ENCODE measurements at places on chromosomes 6 and 20.

DNA sequence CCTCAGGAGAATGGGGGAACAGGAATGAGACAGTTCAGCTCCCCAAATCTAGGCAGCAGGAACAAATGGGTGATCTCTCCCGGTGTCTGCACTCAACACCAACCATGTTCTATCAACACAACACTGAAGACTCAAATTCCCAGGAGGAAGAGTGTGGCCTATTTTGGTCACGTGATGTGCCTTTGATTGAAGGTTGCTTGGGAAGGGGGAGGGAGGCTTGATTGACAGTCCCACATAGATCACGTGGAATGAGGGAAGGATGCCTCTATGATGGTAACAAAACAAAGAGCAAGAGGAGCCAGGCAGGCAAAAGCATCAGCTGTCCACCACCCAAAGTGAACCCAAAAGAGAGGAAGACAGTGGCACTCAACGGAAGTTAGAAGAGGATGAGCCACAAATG lies 364.8 kb downstream of the KIF16B start:
- no peak for DNase-seq

DNA sequence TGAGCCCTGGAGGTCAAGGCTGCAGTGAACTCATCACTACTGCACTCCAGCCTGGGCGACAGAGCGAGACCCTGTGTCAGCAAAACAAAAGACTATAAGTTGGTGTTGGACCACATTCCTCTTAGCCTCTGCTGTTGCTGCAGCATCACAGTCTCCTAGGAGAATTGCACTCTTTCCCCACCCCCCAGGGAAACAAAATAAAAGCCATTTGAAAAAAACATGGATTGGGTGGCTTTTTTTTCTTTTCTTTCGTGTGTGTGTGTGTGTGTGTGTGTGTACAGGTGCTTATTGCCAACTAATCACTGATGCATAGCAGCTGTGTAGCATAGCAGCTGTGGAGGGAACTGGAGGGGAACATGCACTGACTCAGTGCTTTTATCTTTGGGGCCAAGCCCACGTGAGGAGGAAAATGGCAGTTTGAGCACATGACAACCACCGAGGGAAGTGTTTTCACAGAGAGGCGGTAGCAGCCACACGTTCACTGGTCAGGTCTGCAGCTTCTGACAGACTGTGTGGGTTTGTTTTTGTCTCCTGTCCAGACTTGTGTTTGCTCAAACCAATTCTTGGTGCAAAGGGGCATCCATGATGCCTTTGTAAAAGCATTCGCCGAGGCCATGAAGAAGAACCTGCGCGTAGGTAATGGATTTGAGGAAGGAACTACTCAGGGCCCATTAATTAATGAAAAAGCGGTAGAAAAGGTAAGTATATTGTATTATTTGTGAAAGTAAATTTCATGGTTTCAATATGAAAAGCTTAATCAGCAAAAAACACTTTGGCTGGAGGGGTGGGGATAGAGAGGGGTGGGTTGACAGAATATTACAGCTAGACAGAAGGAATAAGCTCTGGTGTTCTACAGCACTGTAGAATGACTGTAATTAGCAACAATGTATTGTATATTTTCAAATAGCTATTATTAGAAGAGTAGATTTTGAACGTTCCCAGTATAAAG lies 27.7 kb downstream of the ALDH5A1 start:
- DNase-seq = no peak

DNA sequence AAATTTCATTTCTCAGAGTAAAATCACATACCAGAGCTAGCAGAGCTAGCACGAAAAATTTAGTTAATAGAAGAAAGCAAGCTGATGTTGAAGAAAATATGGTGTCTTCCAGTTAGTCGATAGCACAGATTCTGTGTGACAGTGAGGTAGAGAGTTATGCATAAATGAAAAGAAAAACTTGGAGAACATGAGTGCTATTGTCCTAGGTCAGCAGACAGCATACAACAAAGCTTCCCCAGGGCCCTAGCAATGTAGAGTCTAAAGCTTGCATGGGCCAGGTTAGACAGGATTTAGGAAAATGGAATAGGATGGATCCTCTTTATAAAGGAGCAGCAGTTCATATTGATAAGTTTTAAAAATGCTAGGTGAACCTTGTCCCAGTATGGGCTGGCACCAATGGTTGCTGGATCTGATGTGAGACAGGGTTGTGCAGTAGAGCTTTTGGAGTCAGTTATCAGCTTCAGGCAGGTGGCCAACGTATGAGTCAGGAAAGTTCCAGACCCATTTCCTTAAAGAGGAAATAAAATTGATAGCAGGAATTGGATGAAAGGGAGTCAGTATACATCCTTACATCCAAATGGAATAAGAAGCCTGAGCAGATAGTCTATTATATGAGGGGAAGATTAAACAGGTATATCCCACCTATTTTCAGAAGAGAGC lies 277.2 kb downstream of the FRK start:
- DNase-seq = no peak

- no peak for DNase-seq
Measured at GRCh38 chr6:150991487-150991886, 126.0 kb downstream of the MTHFD1L start.

DNA sequence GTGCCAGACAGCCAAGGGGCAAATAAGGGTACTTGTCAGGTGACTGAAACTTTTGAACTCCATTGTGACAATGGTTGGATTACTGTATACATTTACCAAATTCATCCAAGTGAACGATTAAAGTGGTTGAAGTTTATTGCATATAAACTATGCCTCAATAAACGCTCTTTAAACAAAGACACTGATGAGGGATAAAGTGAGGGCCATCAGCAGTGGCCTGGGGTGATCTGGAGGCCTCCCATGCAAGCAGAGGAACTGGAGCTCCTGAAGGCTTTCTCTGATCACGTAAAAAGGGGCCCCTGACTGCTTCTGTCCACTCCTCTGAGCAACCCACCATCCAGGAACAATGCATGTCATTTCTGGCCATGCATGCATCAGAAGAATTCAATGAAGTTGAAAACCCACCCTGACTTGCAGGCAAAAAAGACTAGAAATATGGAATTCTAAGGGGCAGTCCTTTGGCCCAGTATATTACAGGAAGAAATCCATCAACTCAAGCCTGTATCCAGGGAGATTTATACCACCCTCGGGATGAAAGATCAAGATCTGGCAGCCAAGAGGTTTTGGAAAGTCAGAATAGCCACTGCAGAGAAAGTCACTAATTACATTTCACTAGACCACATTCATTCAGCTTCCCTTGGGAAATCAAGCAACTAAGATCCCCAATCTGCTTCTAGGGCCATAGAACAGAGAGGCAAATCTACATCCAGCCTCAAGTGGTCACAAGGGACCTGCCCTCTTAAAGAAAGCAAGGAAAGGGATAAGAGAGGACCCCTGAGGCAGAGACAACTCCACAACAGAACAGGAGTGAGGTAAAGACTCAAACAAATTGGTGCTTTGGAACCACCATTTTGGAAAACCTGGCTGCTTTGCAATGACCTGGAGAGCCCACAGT lies 31.7 kb upstream of the RAB22A start:
- DNase-seq = no peak
